ENCODE measurements at places on chromosomes 6 and 20. TPM values are rescaled to one million over a fixed set of nuclear protein-coding genes. Genes with fewer than 3 reads are reported as not detected.
A peak's percentile ranks its signal among the peaks of the same experiment; 100 is the strongest.

C6orf132 gene
- 0.34 TPM for total RNA-seq

PPP1R3D gene
- 8.8 TPM for total RNA-seq

FOXA2 gene
- total RNA-seq: not detected

- DNase-seq: no peak
Observed at GRCh38 chr20:6993511-6993910, 226.0 kb downstream of the BMP2 start.

- DNase-seq: no peak
Observed at GRCh38 chr20:49831770-49832631, 19.4 kb downstream of the SLC9A8 start.

- DNase-seq: no peak
Observed at GRCh38 chr6:126118936-126119335, 132.6 kb downstream of the TRMT11 start.

- DNase-seq: no peak
Observed at GRCh38 chr20:32877507-32877906, 18.8 kb downstream of the EFCAB8 start.

- DNase-seq: peak; percentile 37
Observed at GRCh38 chr6:157597461-157598312, 216.7 kb downstream of the ZDHHC14 start.
